ENCODE measurements at places on chromosomes 6 and 20.

DNA sequence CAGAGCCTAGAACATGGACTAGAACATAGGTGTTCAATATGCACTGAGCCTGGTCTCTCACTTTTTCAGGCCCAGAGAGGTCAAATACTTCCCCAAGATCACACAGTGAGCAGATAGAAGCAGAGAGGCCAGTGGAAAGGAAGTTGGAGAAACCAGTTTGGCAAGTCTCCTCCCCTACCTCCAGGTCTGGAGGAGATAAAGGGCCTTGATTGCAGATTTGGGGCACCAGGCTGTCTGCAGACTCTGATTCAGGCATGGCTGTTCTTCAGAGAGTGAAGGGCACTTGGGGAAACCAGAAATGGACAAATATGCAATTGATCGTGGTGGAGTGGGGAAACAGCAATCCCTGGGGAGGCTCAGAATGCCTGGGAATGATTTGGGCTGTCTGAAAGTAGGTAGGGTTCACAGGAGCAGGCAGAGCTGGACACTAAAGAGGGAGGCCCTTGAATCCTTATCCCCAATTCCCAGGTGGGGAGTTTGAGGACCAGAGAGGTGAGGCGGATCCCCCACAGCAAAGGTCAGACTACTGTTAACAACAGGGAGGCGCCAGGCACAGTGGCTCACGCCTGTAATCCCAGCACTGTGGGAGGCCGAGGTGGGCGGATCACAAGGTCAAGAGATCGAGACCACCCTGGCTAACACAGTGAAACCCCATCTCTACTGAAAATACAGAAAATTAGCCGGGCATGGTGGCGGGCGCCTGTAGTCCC lies 2.3 kb downstream of the PEDS1 start:
- no peak for DNase-seq

DNA sequence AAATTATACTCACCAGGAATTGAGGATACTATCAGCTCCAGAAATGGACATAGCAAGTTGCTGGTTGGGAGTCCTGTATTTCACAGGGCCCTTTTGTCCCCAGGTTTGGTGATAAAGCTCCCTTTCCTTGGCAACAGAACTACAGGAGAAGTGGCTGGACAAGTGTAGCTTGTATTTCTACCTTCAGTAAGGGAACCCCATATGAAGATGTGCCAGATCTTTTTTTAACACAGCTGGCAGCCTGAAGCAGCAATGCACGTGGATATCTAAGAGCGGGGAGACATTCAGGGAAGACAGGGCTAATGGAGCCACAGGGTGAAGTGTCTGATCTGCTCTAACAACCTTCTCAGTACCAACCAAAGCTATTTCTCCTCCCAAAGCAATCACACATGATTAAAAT lies 373.9 kb upstream of the ID4 start:
- DNase-seq: no peak

- DNase-seq: peak; percentile 53
Measured at GRCh38 chr20:45452772-45453691, 16.5 kb upstream of the WFDC2 start.

DNA sequence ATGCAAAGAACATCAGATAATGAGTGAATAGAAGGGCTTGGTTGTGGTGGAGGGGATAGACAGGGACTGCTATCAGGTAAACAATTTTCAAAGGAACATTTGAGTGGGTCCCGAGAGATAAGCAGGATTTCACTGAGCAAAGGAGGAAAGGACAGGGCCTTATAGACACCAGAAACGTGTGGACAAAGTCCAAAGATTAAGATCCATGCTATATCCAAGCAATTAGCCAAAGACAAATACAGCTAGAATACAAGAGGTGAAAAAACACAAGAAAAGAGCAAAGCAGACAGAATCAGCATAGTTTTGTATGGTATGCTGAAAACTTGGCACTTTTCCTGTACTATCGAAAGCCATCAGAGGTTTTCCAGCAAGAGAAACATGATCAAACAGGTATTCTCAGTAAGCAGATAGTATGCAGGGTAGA lies 59.8 kb downstream of the CDK19 start:
- DNase-seq: no peak

DNA sequence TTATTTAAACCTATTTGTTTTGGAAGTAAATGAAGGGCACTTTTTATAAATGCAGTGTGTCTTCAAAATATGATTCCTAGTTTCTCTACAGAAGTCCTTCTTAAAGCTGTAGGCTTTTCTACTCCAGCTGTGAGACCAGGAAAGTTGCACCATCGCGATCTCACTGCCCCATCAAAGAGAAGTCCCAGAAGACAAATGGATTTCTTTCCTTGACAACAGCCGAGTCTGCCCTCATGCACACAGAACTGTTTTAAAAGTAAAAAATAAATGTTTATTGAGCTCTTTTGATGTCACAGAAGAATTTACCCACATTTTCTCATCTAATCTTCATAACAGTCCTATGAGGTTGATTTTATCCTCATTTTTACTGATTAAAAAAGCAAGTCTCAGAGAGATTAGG lies 324.4 kb upstream of the NT5E start:
- no peak for DNase-seq

- peak; percentile 10 for DNase-seq
Measured at GRCh38 chr6:106886081-106886843, 88.3 kb downstream of the CD24 start.

DNA sequence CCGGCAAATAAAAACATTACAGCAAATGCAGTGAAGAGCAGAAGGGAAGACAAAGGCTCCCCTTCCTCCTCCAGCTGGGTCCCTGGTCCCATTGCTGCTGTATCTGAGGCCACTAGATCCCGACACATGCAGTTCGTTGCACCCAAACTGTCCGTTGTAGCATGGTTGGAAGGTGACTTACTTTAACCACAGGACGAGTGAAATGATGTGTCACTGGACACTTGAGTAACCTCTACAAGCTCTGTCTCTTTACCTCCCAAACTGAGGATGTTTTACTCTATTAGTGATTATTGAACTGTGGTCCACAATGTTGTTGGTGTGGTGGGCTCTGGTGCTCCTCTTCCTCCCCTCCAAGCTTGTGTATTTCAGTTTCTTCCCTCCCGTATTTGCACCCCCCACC lies 46.2 kb upstream of the ARMH2 start:
- DNase-seq: no peak

DNA sequence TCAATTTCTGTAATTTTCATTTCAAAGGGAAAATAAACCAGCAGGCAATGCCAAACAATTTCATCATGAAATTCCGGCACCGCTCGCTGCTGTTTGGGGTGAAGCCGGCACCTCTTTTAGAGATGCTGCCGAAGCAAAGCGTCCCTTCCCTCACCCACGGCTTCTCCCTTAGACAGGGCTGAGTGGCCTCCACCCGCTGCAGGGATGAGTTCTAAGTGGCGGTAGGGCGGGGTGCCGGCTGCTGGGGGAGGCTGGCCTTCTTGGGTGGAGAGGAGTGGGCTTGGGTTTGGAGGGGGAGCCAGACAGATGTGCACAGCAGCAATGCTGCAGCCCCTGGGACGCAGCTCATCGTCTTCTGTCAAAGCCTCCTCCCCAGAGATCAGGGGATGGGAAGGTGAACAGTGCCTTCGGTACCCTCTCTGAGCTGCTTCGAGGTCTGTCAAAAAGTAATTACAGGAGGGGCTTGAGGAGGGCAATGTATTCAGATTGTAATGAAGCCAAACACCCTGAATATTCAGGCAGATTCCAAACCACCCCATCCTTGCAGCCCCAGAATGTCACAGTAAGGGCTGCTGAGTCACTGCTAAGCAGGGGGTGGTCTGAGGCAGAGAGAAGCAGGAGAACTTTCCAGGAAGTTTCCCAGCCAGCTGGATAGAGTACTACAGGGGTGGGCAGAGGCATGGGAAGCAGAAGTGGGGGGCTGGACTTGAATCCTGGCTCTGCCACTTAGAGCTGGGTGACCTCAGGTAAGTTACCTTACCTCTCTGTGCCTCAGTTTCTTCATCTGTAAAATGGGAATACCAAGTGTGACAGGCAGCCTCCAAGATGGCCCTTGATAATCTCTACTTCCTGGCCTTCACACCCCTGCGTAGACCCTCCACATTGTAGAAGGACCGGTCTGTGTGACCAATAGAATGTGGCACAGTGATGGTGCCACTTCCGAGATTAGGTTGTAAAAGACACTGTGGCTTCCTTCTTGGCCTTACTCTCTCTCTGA lies 96.6 kb downstream of the SULF2 start:
- DNase-seq: no peak

DNA sequence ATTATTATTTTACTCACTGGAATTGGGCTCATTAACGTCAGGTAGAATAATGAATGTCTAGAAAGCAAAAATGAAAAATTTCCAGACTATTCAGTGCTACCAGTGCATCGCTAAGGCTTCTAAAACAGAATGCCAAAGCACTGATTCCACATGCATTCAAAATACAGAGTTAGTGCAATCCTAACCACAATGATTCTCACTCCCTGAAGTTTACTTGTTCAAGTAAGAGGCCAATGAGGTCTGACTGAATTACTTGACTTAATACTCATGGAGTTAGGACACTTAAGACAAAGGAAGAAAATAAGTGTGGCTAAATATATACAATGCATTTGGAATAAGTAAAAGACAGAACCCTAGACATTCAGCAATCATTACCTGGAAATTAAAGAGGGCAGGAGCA lies 220.5 kb downstream of the PKHD1 start:
- DNase-seq: no peak

DNA sequence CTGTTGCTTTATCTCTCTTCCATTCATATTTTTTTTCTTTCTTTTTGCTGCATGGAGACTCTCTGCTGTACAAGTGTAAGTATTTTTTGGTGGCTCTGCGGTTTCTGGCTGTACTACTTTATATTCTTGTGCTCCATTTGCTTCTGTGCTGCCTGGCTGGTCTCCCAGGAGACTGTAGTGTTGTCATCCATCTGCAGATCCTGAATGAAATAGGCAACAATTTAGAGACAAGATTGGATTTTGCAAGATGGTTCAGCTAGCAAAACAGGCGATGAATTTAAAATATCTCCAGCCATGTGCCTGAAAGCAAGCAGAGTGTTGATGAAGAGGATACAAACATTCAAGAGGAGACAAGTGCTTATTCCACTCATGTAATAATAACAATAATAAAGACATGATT lies 75.1 kb upstream of the SCGN start:
- peak; percentile 13 for DNase-seq

- DNase-seq: no peak
Measured at GRCh38 chr20:53708129-53708968, 114.7 kb upstream of the ZNF217 start.

GRCh38 chr6:34129753-34130152 lies 16.1 kb downstream of the GRM4 start:
- DNase-seq: no peak

- peak; percentile 12 for DNase-seq
Measured at GRCh38 chr6:100479179-100480035, 14.7 kb upstream of the SIM1 start.

DNA sequence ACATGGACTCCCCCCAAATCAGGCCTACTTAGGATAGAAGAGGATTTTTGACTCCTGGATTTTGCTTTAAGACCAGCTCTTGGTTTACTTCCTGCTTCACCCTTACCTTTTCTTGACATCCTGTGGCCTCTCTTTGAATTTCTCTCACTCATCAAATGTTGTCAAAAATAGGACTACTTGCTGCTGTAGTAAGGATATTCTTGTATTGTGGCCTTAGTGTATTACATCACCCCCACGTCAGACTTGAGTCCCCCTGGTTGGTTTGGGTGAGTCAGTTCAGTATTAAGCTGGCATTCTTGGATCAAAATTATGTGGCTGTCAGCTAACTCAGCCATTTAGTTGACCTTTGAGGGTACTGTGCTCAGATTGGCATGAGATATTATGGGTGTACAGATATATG lies 1.1 kb downstream of the TPX2 start:
- DNase-seq: no peak

DNA sequence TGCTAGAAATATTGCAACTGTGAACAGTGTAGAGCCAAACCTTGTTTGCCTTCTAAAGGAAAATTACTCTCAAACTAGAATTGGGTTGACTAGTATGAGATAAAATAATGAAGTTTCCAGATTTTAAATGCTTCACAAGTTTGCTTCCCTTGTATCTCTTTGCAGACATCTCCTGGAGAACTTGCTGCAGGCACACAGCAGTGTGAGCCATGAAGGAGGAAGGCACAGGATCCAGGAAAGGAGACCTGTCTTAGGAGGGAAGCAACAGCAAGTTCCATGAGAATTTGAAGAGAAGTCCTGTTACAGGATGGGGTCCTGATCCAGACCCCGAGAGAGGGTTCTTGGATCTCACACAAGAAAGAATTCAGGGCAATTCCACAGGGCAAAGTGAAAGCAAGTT lies 115.9 kb downstream of the BMP7 start:
- DNase-seq: no peak

- no peak for DNase-seq
Measured at GRCh38 chr6:166228839-166229528, 61.3 kb upstream of the TBXT start.

DNA sequence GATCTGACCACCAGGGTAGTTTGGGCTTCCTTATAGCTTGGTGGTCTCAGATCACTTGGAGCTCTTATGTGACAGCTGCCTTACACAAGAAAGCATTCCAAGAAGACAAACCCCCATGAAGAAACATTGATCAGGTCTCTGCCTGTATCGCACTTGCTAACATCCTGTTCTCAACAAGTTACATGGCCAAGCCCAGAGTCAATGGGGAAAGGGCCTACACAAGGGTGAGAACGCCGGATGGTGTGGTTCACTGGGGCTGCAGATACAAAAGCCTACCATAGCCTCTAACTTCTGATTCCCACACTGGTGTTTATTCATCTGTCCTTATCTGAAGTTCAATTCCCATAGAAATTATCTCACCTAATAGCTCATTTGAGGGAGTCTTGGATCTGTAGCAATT lies 235.5 kb downstream of the SYNDIG1 start:
- no peak for DNase-seq

DNA sequence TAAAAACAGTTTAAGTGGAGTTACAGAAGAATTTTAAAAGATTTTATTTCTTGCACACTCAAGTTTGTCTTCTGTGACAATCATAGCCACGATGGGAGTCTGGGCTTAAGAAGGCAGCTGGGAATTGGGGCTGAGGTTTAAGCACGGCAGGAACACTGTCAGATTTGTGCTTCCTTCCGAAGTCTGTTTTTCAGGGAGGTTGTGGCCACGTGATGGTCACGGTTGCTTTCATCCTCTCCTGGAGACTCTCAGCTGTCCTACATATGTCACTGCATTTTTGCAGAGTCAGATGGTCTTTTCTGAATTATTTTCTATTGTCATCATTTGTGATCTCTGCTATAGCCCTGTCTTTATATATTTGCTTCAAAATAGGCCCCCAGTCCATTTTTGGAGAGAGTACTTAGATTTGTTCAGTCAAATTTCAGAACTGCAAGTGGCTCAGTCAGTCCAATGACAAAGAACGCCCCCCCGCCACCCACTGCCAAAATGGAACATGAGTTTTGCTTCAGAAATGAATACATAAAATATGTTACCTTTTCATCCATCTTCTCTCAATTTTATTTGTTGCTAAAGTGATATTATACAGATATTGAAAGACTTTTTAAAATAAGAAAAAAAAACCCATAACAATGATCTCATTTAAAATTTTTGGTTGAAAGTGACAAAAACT lies 111.8 kb upstream of the ZFP64 start:
- no peak for DNase-seq

- DNase-seq: no peak
Measured at GRCh38 chr6:106090001-106090400, 3.9 kb downstream of the PRDM1 start.

GRCh38 chr6:19434065-19434464 lies 403.1 kb upstream of the ID4 start:
- no peak for DNase-seq

GRCh38 chr6:75135450-75135849 lies 70.4 kb downstream of the COL12A1 start:
- DNase-seq: no peak

GRCh38 chr6:144886682-144887081 lies 601.5 kb downstream of the UTRN start:
- DNase-seq: no peak

All from putamen (tissue), 1 donor.